ENCODE measurements at places on chromosomes 7 and 10.
A peak's percentile ranks its signal among the peaks of the same experiment; 100 is the strongest.

DNA sequence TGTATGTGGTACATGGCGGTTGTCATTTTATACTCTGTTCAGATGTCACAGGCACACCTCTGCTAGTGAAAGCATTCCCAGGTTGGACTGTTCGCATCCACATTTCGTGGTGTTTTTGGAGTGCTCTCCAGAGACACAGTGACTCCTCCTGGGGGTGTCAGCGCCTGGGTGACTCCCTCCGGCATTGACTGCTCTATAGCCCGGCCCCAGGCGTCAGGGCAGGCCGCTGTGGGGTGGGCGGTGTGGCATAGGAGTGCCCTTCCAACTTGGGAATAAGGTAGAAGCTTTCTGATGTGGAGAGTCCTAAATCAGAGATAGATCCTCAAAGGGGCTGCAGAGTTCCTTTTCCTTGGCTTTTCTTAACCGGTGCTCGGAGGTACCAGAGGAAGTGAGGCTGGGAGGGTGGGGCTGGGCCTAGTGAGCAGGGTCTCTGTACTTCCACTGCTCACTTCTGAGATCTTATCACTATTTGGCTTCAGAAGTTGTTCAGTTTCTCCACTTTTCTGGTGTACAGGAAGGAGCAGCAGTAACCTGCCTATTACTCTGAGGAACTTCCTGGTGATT is 32.3 kb downstream of the CCNY start:
- no peak for DNase-seq

DNA sequence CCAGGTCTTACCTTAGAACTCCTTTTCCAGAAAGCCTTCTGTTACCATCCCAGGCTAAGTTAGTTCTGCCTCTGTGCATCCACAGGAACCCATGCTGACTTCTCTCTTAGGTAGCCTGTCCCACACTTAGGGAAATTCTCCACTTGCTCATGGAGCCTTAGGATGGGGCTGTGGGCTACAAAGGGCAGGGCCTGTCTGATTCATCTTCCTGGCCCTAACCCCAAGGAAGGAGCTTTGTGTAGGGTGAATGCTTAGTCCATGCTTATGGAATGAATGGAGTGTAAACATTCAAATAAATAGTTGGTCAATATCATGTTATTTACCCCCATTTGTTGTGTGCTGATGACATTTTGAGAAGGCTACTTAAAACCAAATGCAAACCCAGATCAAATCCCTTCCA is 54.7 kb downstream of the EMX2 start:
- no peak for DNase-seq

- DNase-seq = no peak
Measured at GRCh38 chr10:79383974-79384606, 36.8 kb downstream of the PPIF start.

DNA sequence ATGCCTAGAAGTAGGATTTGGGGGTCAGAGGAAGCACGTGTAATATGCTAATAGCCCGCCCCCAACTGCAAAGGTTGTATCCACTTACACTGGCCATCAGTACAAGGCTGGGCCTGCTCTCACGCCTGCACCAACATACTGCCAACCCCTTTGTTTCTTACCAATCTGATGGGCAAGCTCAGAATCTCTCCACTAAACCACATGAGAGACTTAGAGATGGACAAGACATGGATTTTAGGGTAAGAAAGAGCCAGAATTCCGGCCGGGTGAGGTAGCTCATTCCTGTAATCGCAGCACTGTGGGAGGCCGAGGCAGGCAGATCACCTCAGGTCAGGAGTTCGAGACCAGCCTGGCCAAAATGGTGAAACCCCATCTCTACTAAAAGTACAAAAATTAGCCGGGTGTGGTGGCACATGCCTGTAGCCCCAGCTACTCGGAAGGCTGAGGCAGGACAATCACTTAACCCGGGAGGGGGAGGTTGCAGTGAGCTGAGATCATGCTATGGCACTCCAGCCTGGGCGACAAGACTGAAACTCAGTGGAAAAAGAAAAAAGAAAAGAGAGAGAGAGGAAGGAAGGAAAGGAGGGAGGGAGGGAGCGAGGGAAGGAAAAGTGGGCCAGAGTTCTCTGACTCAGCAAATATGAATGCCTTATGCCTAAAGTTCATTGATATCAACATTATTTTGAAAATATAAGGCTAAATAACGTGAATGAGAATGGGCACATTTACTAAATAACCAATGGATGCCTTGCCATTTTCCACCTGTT is 162.2 kb downstream of the SLIT1 start:
- DNase-seq = no peak

DNA sequence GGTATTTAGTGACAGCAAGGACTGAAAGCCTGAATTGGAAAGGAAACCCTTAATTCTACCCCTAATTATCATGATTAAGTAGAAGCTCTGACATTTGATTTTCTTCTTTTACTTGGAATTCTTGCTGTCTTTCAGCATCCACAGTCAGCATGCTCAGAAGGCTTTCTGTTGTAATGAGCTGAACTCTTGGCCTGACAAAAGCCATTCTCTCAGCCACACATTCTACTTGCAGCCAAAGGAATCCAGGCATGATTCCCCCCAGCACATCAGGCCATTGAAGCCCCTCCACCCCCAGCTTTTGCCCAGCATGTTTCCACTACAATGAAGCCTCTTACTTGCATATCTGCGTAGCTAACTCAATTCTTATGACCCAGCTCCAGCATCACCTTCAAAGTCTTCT is 94.3 kb upstream of the FRMD4A start:
- DNase-seq = no peak

- DNase-seq = no peak
Measured at GRCh38 chr10:62541811-62542210, 167.6 kb downstream of the ZNF365 start.

- DNase-seq = no peak
Measured at GRCh38 chr7:90222811-90223725, 11.5 kb downstream of the STEAP2 start.

DNA sequence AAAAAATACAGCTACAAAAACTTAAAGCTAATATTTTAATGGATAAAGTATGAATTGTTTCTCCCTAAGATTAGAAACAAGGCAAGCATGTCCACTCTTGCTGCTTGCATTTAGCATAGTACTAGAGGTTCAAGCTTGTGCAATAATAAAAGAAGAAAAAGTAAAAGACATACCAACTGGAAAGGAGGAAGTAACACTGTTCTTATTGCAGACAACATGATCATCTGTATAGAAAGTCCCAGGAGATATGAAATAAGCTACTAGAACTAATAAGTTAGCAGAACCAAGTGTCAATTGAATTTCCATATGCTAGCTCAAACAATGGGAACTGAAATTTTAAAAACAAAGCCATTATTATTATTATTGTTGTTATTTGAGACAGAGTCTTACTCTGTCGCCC is 20.0 kb upstream of the RABGEF1 start:
- DNase-seq = no peak

- DNase-seq = no peak
Measured at GRCh38 chr10:130362308-130362761, 226.1 kb downstream of the GLRX3 start.

DNA sequence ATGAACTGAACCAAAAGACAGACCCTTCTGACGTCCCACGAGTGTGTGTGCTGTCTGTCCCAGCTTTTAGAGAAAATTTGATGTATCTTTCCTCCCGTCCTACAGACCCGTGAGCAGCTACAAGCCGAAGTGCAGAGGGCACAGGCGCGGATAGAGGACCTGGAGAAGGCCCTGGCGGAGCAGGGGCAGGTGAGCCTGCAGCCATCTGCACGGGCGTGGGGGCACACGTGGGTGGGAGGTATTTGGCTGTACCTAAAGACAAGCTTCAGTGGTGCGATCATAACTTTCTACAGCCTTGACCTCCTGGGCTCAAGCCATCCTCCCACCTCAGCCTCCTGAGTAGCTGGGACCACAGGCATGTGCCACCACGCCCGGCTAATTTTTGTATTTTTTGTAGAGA is 41.7 kb upstream of the DPYSL4 start:
- no peak for DNase-seq

DNA sequence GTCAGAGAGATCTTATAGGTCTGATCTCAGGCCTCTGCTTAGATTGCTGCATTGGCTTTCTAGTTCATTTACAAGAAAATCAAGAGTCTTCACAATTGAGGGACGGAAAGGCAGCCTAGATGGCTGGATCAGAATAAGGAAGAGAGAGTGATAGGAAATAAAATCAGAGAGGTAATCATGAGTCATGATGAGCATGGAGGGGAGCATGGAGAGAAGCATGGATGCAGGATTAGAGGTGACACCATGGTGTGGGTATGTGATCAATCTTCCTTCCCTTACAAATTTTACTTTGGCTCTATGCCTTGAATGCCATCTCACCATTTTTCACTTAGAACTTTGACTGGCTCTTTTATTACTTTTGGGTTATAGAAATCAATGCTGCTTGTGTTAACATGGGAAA is 1.4 kb downstream of the BCCIP start:
- DNase-seq = no peak

- DNase-seq = no peak
Measured at GRCh38 chr7:134799377-134799776, 19.9 kb downstream of the CALD1 start.

GRCh38 chr7:67636348-67637022 is 639.9 kb downstream of the TYW1 start:
- DNase-seq = no peak

DNA sequence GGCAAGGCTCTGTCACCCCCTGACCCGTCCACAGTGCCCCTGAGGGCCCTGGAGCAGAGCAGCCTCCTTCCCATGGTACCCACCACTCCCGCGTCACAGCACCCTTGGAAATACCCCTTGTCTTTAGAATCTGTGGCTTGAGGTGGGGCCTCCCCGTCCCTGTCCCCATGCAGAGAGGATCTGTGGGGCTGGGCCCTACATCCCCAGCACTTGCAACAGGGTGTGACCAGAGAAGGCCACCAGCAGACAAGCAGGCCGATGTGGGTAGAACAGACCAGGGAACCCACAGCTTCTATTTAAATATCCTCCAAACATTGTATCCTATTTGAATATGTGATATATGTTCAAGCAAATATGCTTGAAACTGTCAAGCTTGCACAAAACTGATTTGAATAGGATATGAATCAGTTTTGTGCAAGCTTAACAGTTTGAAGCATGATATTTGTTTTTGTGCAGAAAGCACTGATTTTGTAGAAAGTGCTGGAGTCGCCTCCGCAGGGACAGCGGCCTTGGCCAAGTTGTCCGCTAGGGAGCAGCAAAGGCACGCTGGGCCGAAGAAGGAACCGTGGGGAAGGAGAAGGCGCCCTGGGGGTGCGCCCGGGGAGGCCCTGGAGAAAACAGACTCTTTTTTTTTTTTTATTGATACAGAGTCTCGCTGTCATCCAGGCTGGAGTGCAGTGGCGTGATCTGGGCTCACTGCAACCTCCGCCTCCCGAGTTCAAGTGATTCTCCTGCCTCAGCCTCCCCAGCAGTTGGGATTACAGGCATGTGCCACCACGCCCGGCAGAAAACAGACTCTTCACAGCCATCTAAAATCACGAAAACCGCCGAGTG is 2.2 kb downstream of the CFAP46 start:
- peak; percentile 23 for DNase-seq

DNA sequence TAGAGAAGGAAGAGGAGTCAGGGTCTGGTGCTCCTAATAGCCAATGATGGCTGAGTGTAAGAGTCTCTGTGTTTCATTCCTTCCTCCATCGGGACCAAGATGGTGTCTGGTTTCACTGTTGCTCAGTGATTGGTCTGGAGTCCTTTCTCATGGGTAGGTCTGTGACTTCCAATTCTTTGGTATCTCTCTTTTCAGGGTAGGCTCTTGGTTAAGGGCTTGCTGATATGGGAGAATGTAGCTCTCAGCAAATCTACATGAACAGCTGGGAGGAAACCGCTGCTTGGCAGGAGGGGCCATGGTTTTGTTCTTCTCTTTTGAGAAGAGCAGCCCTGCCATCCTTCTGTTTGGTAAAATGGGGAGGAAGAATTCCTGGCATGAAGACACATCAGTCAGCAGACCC is 209.1 kb upstream of the PODXL start:
- no peak for DNase-seq

DNA sequence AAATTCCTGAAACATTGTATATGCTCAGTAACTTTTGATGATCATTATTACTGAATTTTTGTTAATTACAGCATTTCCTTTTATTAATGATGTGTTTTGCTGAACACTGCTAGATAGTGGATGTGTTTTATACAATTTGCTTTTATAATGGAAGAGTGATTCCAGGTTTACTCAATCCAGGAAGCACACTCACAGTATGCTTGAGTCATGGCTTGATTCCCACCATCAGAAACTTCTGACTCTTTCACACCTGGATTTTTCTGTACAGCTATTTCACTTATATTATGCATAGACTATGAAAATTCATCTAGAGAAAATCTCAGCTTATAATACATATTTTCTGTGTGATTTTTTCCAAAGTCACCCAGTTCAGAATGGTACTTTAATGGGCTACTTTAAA is 1040.9 kb downstream of the GRM8 start:
- DNase-seq = no peak

DNA sequence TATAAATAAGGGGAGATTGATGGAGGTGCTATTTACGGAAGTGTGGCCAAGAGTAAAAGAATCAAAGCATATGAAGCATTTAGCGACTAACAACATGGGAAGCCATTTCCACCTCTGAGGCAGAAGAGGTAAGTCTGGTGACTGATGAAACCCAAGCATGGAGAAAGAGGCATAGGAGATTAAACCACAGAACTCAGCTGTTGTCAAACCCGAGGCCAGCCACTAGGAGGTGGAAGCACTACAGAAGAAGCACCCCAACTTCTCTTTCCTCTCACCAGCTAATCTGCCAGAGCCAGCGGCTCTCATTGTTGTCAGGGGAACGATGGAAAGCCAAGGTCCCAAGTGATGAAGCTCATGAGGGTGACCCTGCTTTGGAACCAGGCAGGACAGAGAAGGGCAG is 19.6 kb upstream of the CNTNAP2 start:
- no peak for DNase-seq

DNA sequence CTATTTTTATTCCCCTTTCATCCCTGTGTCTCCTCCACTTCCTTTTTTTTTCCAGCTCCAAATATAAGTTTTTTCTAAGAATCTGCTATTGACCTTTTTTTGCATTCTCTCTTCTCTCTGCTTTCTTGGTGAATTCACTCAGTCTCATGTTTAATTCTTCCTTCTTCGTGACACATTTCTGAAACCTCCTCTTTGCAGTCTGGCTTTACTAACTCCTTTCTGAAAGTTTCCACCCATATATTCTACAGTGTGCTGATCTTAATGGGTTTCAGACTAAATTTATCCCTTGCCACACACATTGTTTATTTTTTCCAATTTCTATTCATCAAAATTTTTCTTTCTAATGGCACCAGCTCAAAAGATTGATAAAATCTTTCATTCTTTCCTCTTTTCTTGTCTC is 47.8 kb upstream of the CALD1 start:
- no peak for DNase-seq

DNA sequence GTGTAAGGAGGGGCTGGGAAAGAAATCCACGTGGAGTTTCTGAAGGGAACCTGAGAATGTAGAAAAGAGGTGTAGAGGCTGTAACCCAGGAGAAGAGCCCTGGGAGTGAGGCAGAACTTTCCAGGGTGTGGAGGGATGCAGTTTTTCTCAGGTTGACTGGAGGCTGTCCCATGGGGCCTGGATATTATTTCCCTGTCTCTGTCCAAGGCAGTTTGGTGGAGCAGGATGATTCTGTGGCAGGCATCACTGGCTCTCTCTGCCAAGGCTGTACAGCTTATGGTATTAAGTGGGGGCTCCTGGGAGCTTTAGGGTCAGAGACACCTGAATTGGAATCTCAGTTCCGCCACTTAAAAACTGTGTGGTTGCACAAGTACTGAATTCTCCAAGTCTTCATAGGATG is 81.6 kb downstream of the CHN2 start:
- DNase-seq = no peak

GRCh38 chr7:15389073-15389472 is 172.7 kb downstream of the AGMO start:
- no peak for DNase-seq

All from activated naive CD8-positive, alpha-beta T cell treated with anti-CD3 and anti-CD28 coated beads, Interleukin-2, amount 50 U/mL, for 16 hours (primary cell).